Calu3 (cell line): ENCODE measurements at places on chromosomes 6 and 20.
A peak's percentile ranks its signal among the peaks of the same experiment; 100 is the strongest.

DNA sequence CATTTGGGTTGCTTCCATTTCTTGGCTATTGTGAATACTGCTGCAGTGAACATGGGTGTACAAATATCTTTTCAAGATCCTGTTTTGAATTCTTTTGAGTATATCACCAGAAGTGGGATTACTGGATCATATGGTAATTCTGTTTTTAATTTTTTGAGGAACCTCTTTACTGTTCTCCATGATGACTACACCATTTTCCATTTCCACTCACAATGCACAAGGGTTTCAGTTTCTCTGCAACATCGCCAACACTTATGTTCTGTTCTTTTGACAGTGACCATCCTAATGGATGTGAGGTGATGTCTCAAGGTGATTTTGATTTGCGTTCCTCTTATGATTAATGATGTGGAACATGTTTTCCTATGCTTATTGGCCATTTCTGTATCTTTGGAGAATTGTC, 214.4 kb upstream of the ZFP64 start:
- no peaks in the 10 kb centered on the region for H3K27me3 ChIP-seq
- H3K27ac ChIP-seq, result no peak overlapping the region
- DNase-seq, result no peak
- no peaks in the 10 kb centered on the region for H3K36me3 ChIP-seq
- no peak overlapping the region for H3K4me3 ChIP-seq

GRCh38 chr20:48921883-48922820, 641 bp downstream of the ARFGEF2 start:
- H3K27me3 ChIP-seq, result no peaks in the 10 kb centered on the region
- peaks cover 37% of the 10 kb centered on the region for H3K36me3 ChIP-seq
- peaks cover 44% of the 10 kb centered on the region for H3K4me1 ChIP-seq
- peak overlapping the region; percentile 99 for H3K27ac ChIP-seq

DNA sequence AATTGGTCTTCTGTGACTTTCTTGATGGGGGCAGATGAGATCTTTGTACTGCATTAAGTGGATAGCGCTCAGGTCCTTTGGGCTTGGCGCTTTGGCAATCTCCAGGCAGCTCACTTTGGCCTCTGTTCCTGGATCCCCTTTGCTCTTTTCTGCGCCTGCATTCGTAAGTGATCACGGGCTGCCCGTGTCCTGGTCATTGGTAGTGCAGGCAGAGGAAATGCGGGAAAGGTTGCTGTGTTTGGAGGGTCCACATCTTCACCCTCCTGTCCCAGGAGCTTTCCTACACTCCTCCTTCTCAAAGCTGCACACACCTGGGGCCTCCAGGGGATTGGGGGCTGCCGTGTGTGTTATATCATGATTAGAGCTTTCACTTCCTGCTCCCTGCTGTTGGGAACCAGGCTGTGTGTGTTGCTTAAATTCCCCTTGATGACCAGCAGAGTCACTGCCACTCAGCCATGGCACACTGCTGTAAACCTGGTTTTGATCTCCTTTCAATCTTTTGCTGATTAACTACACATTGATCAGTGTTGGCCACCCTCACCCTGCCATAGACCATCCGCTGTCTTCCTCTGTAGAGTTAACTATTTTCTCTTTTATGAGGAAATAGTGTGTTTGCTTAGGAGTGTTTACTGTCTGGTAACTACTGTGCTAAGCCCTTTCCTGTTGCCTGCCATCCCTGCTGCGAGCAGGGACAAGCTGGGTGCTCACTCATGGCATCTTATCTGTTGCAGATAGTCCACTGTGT, 13.0 kb upstream of the SNHG17 start:
- peaks cover 29% of the 10 kb centered on the region for H3K36me3 ChIP-seq
- peaks cover 10% of the 10 kb centered on the region for H3K27me3 ChIP-seq
- peaks cover 23% of the 10 kb centered on the region for H3K4me1 ChIP-seq
- peak overlapping the region; percentile 78 for H3K4me3 ChIP-seq

DNA sequence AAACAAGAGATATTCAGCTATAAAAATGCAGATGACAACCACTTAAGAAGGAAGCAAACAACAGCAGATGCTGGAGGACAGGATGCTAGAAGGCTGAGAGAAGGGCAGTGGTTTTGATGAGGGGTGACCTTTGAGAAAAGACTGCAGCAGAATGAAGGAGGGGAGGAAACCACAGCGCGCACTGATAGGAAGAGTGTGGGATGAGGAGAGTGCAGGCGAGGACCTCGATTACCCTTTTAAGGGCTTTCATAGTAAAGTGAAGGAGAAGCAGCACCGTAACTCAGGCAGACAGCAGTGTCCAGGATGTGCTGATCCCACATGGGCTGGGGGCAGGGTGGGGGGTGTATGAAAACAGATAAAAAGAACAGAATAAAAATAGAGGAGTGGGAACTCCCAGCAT, 19.2 kb downstream of the ZBTB2 start:
- no peak for DNase-seq
- H3K27ac ChIP-seq, result no peak overlapping the region
- H3K4me1 ChIP-seq, result no peaks in the 10 kb centered on the region

DNA sequence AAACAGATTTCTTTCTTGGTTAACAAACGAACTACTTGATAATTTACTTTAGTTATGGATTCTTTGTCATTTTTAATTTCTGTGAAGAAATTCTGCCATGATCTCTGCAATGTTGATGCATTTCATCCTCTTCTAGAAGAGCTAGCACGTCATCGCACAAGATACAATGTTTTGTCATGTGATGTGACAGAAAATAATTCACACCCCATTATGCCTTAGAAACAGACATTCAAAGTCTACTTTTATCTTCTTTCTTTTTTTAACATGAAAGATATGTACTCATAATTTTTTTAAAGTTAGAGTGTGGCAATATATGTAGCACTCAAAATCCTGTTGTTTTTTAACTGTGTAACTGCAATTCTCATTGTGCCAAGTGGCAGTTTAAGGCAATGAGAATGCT, 39.6 kb upstream of the NELFCD start:
- peaks cover 15% of the 10 kb centered on the region for H3K4me1 ChIP-seq
- H3K27me3 ChIP-seq, result no peaks in the 10 kb centered on the region
- H3K4me3 ChIP-seq, result no peak overlapping the region
- no peak for DNase-seq

DNA sequence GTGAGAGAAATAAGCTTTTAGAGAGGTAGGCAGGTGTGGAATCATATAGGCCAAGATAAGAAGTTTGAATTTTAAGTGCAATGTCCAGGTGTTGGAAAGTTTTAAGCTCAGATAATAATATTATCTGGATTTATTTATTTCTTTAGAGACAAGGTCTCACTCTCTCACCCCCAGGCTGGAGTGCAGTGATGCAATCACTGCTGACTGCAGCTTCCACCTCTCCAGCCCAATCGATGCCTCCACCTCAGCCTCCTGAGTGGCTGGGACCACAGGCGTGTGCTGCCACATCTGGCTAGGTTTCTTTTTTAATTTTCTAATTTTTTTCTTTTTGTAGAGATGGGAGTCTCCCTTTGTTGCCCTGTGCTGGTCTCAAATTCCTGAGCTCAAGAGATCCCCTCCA, 5.5 kb upstream of the MAS1L start:
- no peak for DNase-seq
- no peaks in the 10 kb centered on the region for H3K27me3 ChIP-seq
- no peaks in the 10 kb centered on the region for H3K36me3 ChIP-seq
- H3K4me1 ChIP-seq, result peaks cover 13% of the 10 kb centered on the region
- no peak overlapping the region for H3K27ac ChIP-seq

DNA sequence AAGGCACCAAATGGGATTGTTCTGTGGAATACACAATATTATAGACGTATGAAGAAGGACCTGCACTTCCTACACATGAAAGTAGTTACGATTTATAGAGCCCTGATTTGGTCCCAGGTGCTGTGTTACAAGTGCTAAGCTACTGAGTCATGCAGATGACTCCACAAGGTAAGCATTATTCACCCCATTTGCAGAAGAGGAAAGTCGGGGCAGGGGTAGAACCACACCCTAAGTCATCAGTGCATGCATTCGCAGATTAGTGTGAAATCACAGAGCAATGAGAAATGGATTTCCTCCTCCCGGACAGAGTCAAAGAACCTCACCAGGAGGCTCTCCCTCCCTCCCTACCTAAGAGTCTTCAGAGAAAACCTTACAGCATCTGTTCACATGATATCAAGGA, 279.5 kb downstream of the LRFN2 start:
- peaks cover 61% of the 10 kb centered on the region for H3K27me3 ChIP-seq
- H3K4me1 ChIP-seq, result no peaks in the 10 kb centered on the region
- H3K36me3 ChIP-seq, result no peaks in the 10 kb centered on the region
- H3K27ac ChIP-seq, result no peak overlapping the region
- H3K4me3 ChIP-seq, result no peak overlapping the region
- DNase-seq, result no peak

- no peaks in the 10 kb centered on the region for H3K4me1 ChIP-seq
- no peak overlapping the region for H3K27ac ChIP-seq
- H3K27me3 ChIP-seq, result peaks cover 21% of the 10 kb centered on the region
- H3K36me3 ChIP-seq, result no peaks in the 10 kb centered on the region
- no peak overlapping the region for H3K4me3 ChIP-seq
These were observed 175.4 kb downstream of the ERMARD start for GRCh38 chr6:169926617-169927417.

DNA sequence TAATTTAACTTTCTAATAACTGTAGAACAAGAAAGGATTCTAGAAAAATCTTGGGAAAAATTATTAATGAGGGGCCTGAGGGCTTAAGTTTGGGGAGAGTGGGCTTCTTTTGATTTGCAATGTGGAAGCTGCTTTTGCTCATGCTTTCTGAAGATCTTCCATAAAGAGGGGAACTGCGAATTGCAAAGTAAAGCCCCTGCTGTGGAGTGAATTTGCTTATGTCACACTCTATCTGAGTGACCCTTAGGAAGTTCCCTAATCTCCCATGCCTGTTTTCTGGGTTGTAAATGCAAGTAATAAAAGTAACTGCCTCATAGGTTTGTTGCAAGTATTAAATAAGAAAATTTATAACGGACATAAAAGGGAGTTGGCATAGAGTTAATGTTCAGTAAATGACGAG, 301.2 kb downstream of the PLCB1 start:
- H3K4me1 ChIP-seq, result no peaks in the 10 kb centered on the region
- no peaks in the 10 kb centered on the region for H3K27me3 ChIP-seq
- H3K4me3 ChIP-seq, result no peak overlapping the region
- no peaks in the 10 kb centered on the region for H3K36me3 ChIP-seq
- DNase-seq, result no peak

DNA sequence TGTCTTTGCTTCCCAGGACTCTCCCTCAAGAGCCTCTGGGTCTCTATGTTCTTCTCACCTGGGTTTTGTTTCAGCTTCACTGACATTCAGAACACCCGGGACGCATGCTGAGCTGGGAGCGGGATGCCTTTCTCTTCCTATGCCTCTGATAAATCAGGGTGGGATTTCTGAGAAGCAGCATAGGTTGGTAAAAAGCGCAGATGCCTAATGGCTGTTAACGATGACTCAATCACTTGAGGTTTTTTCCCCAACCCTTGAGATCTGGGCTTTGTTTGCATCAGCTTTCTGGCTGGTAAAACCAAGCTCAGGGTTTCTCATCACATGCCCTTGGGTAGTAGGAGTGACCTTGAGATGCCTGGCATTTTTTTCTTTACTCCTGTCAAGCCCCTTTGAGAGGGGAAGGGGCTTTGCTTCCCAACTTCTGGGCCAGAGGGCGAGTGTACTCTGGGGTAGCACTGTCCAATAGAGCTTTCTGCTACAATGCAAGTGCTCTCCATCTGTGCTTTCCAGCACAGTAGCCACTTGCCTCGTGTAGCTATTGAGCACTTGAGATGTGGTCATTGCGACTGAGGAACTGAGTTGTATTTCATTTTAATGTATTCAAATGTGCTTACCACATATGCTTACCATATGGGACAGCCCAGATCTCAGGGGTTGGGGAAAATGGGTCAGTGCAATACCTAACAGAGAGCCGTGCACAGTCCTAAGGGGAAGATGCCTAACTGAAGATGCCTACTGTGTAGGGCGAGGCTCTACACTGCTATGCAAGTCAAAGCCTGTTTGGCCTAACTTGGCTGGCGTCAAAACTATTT, 69.1 kb downstream of the PPP1R14C start:
- H3K27me3 ChIP-seq, result no peaks in the 10 kb centered on the region
- H3K36me3 ChIP-seq, result no peaks in the 10 kb centered on the region
- no peak for DNase-seq
- no peak overlapping the region for H3K27ac ChIP-seq
- no peak overlapping the region for H3K4me3 ChIP-seq
